ENCODE measurements at places on chromosomes 11 and 22.

GRCh38 chr11:11916981-11917399, 75.2 kb downstream of the USP47 start:
- DNase-seq, result no peak

GRCh38 chr11:88337987-88338668, 592 bp upstream of the CTSC start:
- peak; percentile 31 for DNase-seq

DNA sequence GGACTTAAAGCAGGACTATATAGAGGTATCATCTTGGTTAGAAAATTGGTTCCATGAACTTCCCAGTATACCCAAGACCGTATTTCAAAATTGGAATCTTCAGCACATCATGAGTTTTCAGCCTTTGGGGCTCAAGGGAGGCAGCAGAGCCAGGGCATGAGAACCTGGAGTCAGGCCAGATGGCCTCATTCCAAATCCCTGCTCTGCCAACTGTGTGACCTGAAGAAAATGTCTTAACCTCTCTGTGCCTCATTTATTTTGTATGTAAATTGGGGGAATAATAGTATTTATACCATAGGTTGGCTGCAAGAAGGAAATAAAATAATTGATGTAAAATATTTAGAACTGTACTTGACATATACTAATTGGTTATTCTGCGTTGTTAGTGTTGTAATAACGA, 987.6 kb downstream of the TBC1D22A start:
- DNase-seq, result no peak

DNA sequence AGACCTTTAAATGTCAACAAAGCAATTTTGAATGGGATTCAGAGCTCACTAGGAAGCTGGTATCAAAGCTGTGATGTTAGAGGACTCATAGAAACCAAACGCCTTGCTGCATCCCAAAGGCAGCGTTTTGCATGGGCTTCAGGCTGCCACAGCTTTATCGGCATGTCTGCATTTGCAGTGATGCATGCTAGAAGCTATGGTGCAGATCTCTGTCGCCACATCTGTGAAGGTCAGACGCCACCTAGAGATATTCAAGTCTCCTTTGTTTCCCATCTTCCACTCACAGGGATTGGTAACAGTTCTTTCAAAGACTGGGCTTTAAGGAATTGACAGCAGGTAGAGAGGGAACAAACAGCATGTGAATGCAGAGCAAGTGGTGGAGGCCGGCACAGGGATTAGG, 47.8 kb downstream of the NTM start:
- no peak for DNase-seq

DNA sequence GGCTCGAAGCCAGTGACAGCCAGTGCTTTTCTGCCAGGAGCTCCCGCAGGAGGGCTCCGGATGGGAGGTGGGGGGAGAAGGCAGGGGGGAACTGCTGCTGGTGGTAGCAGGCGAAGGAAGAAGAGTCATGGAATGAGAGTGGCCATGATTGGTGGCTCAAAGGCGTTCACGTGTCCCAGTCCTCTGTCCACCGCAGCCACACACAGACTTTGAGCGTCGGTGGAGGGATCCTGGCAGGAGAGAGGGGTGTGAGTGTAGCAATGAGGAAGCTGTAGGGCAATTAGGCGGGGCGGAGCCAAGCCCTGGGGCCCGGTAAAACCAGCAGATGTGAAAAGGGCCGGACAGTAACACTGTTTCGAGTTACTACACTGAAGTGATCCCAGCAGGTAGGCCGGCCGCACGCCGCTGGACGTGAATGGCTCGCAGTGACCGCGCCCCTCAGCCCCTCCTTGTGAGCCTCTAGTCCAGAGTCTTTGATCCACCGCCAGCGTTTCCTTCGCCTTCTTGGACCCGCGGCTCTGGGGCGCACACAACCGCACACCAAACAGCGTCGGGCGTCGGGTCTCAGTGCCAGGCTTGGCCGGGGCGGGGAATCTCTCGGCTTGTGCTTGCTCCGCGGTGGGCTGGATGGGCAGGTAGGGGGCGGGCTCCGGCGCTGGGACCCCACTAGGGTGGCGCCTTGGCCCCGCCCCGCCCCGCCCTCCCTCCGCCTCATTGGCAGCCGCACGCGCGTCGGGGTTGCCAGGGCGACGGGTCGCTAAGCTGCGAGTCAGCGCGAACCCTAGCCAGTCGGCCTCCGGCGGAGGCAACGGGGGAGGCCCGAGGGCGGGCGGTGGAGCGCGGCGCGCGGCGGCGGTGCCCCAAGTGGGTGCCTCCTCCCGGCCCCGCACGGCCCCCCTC, at the start of gene LRRC10B:
Gene LRRC10B (plus strand): TSS at position 788 of the 900 bp plus-strand sequence. CDS start 250 bp downstream, outside the sequence.
- DNase-seq, result peak; percentile 34

- DNase-seq, result peak; percentile 40
These were observed 4.7 kb upstream of the SHISA8 start for GRCh38 chr22:41919357-41920224.

DNA sequence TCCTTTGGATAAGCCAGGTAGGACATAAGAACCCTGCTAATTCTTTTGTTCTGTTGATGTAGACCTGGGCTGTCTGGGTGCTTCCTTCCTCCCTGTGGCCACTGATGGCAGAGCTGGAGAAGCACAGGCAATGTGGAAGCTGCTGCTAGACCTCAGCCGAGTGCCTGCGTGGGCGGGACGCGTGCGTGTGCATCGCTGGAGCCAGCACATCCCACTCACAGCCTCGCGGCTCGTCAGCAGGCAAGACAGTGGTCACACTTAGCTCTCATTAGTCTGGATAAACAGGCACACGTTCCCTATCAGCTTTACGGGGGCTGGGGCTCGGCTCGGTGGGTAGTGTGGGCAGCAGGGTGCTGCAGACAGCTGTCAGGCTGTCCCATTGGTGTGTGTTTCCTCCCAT, 155.7 kb downstream of the GRIK4 start:
- DNase-seq, result no peak

DNA sequence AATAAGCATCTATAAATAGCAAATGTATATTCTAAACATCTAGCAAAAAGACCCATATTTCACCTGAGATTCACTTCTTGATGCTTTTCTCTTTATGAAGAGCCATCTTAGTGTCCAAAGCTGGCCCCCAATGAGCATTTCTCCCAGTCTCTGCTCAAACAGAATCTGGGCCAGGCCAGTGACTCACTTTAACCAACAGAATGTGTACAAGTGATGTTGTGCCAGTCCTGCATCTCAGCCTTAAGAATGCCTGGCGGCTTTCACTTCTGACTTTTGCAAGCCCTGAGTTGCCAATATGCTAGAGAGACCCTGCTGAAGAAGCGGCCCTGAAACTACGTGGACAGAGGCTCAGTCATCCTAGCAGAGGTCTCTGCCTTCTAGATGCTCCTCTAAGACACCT, 6.9 kb upstream of the COPB1 start:
- no peak for DNase-seq

GRCh38 chr11:93513772-93514171, 29.4 kb downstream of the SMCO4 start:
- no peak for DNase-seq

DNA sequence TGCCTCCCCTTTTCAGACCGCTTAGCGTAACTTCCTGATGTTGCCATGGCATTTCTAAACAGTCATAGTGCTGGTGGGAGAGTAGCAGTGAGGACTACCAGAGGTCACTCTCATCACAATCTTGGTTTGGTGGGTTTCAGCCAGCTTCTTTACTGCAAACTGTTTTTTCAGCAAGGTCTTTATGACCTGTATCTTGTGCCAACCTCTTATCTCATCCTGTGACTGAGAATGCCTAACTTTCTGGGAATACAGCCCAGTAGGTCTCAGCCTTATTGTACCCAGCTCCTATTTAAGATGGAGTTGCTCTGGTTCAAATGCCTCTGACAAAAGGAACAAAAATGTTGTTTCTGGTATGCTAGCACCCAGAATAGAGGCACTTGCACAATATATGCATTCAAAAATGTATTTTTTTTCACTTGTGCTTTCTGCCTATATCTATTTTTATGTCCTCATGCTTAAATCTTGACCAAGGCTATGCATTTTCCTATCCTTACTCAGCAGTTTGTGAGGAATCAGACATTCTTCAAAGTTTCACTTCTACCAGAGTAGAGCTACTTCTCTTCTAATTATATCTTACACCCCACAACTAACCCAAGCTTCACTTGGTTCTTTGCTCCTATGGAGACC, 16.1 kb upstream of the OR51M1 start:
- no peak for DNase-seq

- DNase-seq, result no peak
These were observed 27.8 kb upstream of the ROBO3 start for GRCh38 chr11:124837491-124837856.

DNA sequence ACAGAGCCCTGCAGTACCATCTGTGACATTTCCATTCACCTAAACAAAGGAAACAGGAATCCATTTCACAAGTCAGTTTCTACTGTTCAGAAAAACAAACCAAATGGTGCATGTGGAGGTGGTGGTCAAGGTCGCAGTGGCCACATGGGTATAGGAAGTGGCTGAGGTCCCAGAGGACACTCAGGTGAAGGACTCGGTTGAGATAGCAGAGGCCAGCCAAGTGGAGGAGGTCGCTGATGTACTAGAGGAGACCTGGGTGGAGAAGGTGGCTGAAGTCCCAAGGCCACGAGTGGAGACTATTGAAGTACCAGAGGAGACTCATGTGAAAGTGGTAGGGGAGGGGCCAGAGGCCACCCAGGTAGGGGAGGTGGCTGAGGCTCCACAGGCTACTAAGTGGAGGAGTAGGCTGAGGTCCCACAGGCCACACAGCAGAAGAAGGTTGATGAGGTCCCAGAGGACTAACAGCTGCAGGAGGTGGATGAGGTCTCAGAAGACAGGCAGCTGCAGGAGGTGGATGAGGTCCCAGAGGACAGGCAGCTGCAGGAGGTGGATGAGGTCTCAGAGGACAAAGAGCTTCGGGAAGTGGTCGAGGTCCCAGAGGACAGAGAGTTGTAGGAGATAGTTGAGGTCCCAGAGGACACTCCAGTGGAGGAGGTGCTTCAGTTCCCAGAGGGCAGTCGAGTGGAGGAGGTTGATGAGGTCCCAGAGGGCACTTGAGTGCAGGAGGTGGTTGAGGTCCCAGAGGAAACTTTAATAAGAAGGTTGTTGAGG, 40.2 kb downstream of the ZNF195 start:
- DNase-seq, result no peak

DNA sequence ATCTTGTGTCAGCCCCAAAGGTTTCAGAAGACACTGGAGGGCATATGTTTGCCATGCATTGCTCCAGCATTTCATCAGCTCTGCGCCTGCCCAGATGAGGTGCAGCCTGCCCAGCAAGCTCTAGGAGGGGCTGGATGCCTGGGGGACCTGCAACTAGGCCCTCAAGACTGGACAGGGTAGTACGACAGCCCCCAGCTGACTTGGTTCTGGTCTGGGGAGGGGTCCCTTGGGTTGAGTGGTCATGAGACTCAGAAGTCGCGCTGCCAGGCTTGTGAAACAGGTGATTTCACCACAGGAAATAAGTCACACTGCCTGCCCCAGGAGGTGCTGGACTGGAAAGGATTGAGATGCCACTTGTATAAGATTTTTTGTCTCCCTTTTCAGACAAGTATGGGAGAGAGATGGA, 23.4 kb downstream of the TPBGL start:
- no peak for DNase-seq

DNA sequence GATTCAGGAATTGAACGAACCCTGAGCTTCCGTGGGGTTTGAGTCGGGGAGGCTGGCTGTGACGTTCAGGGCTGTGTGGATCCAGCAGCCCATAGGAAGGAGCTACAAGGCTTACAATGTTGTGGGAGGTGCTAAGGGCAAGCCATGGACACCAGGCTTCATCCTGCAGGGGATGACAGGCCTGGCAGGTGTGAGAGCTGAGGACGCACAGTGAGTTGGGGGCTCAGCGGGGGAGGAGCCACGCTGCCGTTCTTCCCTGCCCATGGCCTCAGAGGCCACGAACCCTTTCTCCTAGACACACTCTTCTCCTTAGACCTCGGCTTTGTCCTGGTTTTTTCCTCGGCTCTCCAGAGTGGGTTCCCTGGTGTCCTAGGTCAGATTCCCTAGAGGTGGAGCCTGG, 113.3 kb upstream of the SLC22A12 start:
- no peak for DNase-seq

DNA sequence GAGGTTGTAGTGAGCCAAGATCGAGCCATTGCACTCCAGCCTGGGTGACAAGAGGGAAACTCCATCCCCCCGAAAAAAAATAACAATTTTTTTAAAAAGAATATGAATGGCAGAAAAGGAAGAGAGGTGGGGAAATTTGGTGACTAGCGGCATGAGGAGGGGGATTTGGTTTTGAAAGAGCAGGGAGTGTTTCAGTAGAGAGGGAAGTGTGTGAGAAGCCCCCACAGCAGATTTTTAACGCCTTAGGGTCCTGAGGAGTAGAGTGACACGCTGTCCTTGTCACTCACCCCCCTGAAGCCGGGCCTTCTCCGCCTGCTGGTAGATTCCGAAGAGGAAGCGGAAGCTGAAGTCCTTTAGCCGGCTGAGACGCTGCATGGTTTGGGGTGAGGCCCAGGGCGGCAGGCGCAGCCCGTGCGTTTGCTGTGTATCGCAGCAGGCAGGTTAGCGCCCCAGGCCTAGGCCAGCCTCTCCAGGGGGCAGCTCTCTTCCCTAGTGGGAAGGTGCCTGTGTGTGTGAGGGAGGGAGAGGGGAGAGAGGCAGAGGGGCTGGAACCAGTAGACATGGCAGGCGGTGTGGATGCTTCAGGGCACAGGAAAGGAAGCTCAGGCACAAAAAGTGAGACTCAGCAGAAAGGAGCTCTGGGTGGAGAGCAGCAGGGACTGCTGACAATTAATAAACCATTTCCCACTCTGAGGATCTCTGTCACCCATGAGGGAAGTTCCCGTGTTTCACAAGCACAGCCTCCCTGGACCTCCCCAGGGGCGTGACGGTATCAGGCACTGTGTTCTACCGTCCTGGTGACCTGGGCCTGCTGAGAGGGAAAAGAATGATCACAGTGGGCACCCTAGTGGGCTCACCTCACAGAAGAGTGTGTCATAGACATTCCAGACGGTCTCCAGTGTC, 3.9 kb downstream of the ACP2 start:
- no peak for DNase-seq

- DNase-seq, result no peak
These were observed 11.4 kb downstream of the SLC6A5 start for GRCh38 chr11:20610825-20611224.

DNA sequence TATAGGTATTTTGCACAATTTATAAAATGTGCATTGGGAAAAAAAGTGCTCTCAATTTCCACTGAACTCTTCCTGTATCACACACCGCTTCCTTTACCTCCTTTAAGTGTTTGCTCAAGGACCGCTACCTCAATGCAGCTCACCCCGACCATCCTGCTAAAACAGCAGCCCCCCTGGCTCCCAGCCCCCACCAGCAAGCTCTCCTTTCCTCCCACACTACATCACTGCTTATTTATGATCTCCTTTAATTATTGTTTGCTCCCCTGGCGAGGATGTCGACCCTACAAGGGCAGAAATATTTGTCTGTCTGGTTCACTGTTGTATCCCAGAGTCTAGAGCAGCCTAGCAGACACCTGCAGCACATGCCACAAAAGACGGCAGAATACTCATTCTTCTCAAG, 10.0 kb downstream of the SHANK2 start:
- DNase-seq, result no peak

DNA sequence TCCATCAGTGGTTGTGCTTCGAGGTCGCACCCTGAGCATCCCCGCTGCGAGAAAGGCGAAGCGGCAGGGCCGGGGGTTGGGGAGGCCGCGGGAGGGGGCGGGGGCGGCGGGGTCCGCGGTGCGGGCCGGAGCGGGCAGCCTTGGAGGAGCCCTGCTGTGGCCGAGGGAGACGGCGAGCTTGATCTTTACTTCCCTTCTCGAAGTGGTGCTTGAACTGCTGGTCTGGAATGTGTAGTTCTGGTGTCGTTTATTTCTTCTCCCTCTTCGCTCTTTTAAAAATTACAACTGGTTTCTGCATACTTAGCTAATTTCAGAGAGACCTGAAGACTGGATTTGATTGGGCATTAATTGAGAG, 1.1 kb downstream of the APLP2 start:
- DNase-seq, result no peak
